ENCODE measurements at places on chromosomes 12 and 14.

DNA sequence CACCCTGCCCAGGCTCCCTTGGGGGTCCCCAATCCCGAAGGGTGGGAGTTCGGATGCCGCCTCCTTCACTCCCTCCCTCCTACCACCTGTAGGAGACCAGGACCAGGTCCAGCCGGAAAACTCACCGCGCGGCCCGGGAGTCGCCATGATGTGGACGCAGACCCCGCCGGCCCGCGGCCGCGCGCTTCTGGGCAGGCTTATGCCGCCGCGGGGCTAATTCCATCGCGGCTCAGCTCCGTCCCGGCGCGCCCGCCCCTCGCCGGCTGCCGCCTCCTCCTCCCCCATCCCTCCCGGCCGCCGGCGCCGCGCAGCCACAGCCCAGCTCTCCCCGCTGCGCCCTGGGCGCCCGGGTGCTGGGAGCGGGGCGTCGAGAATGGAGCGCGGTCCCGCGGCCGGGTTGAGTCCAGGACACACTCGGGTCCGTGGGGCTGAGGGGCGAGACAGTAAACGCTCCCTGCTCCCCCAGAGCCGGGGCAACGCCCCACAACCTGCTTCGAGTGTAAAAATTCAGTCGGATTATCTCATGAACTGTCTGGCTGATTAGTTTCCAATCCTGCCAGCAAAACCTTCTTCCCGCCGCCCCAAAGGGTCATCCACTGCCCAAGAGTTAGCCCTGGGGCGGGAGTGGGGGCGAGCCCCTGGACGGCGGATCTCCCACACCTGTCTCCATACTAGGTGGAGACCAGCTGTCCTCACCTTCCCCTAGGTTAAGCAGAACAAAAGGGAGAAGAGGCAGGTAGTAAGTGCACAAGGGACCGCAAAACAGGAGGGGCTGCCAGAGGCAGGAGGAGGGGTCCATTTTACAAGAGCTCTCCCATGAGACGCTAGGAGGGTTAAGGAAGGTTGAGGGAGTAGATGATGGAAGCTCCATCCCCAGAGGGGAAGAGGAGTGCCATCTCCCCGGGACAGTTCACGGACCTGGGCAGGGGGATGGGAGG, at the start of gene ANO2:
Gene ANO2, minus strand, starts transcription at position 189 of the 938 bp plus-strand sequence. Its CDS starts 42 bp downstream, at position 147.
- no peak for DNase-seq

GRCh38 chr12:107417004-107417403, 268.6 kb upstream of the PWP1 start:
- DNase-seq = no peak

DNA sequence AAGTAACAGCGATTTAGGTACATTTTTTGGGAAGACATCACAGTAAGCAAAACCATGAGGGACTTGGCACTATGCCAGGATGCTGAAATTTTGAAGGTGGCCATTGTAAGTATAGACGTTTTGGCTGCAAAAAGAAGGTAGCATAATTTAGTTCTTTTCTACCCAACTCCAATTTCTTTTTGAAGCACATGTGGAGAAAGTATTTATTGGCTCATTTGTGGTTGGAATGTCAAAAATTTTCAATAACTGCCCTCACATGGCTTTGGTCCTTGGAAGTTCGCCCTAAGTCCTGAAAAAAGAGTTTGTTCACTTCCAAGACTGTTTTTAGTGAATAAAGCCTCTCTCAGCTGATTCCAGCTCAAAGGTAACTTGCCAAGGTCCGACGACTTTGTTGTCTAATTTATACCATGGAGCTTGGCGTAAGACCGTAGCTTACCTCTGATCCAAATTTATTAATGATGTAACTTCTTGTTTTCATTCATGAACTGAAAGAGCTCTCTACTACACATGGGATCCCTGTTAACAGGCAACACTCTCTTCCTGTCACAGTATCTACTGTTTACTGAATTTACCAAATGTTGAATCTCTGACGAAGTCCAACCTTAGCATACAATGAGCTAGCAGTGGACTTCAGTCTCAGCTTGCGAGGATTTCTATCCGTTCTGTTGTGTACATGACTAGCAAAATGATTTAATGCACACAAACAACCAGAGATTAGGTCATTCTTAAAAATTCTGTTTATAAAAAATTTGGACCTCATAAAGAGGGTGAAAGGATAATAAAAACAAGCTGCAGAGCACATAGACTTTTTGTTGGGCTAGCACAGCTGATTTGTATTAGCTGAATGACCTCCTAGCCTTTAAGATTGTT, 49.0 kb downstream of the MSRB3 start:
- no peak for DNase-seq

- no peak for DNase-seq
Observed at GRCh38 chr12:27952510-27952909, 20.0 kb downstream of the PTHLH start.

DNA sequence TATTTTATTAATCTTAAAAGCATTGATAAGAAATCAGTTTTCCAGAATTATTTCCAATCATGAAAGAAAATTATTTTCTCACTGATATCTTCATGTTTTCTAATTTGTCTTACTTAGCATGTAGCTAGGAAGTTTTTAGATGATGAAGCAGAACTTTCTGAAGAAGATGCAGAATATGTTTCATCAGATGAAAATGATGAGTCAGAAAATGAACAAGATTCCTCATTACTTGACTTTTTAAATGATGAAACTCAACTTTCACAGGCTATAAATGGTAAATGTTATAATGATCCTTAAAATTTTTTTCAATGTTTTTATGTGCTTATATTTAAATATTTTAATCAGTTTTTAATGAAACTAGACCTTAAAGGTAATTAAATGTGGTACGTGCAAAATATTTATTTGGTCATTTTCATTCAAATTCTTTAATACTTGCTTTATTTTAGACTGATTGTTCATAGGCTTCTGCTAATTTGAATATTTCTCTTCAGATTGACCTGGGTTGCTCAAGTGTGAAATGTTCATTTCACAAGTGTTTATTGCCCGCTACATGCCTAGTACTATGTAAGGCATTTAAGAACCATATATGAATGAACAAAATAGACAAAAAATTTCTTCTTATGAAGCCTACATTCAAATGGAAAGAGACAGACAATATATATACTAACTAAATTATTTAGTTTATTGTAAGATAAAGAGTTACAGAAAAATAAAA, 49.5 kb downstream of the FANCM start:
- no peak for DNase-seq

All from H54 (cell line).